GM18507 (cell line): ENCODE measurements at places on chromosomes 3 and 15.

DNA sequence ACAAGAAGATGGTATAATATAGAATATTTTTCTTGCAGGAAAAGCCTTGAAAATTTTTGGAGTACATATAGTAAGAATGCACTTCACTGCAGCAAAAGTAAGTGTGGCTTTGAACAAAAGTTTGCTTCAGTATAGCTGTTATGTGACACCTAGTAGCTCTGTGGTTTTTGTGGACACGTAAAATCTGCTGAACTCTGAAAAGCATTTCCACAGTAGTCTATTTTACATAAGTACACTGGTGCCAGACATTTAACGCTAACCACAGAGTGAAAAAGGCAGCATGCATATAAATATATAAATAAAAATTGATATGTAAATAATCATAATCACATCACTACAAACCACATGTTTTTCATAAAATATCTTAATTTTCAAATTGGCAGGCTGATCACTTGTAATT, 39.8 kb downstream of the CGGBP1 start:
- no peak for DNase-seq

- DNase-seq = no peak
Measured at GRCh38 chr3:15538345-15538744, 16.8 kb upstream of the COLQ start.

DNA sequence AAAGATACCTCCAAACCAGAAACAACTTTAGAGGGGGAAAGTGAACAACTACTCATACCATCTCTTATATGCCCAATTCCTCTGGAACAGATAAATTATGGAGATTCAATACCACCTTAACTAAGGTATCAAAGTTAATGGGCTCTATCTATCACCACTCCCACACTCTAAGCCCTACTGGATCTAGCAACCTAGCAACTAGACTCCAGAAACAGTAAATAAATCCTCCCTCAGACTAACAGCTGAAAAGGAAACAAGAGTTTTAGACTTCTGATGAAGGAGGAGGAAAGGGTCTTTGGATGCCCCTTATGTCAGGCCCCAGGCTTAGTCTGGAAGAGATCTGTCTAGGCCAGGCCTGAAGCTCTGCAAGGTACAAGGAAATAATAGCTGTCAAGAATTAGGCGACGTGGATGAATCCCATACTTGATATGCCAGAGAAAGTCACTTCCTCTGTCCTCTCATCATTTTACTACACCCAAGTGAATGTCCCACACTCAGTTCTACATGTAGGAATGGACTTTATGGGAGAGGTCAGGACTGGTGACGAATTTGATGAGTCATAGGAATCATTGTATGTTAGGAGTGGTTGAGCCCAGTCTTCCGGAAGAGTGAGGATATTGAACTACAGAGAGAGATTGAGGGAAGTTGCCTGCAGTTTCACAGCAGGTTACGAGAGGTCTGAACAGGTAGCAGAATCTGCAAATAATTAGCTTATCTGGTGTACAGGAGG, 113.8 kb downstream of the AKAP13 start:
- no peak for DNase-seq

DNA sequence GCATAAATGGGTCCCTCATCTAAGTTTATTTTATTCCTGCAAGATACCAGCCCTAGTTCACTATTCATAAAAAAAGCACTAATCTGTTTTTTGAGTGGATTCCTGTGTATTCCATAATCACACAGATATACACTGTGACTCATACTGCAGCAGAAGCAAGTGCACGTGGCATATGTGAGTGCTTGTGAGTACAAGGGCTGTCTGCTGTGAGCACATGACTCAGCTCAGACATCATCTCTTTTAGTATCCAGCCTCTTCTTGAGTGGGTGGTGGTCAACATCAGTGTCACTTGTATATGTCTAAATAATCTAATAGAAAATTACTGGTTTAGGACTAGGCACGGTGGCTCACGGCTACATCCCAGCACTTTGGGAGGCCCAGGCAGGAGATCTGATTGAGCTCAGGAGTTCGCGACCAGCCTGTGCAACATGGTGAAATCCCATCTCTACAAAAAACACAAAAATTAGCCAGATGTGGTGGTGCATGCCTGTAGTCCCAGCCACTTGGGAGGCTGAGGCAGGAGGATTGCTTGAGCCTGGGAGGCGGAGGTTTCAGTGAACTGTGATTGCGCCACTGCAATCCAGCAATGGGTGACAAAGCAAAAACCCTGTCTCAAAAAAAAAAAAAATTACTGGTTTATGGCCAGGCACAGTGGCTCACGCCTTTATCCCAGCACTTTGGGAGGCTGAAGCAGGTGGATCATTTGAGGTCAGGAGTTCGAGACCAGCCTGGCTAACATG, 49.8 kb downstream of the NIPA2 start:
- no peak for DNase-seq

DNA sequence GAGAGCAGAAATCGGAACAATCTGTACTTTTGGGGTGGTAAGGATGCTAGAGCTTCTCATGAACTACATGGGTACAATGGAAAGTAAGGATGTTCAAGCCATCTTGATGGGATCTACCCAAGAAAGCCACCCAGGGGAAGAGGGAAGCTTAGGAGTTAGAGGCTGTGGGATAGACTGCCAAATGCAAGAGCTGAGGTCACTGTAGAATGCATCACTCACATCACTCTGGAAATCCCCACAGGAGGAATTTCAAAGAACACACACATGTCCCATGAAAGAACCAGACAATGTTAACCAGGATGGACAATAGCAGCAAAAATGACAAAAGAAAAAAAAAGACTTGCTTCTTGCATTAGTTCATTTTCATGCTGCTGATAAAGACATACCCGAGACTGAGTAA, 32.8 kb upstream of the UBE2E2 start:
- DNase-seq = no peak

- DNase-seq = no peak
Measured at GRCh38 chr15:43299411-43299810, 31.0 kb downstream of the LCMT2 start.

DNA sequence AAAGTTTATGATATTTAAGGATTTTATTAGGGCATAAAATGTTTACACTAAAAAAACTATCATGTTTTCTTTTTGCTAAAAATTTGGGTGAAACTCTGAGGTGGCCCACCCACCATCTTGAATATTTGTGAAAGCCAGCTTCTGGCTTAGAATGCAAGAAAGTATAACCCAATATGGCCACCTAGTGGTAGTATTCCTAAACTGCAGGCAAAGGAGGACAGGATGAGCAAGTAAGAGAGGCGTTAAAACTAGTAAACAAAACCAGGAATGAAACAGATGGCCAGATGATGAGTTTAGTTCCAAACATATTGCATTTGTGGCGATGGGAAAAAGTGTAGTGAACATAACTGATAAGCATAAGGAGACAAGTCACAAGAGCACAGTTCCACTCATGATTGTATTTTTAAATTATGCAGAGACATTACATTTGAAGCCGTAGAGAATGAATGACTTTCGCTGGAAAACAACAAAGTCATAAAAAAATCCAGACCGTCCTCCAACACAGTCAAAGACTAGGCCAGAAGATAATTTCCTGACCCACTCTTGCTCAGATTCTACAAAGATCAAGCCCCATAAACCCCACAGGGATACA, 103.3 kb upstream of the PRTG start:
- DNase-seq = peak; percentile 32

GRCh38 chr3:39506863-39507262, 39.4 kb downstream of the MOBP start:
- DNase-seq = no peak

DNA sequence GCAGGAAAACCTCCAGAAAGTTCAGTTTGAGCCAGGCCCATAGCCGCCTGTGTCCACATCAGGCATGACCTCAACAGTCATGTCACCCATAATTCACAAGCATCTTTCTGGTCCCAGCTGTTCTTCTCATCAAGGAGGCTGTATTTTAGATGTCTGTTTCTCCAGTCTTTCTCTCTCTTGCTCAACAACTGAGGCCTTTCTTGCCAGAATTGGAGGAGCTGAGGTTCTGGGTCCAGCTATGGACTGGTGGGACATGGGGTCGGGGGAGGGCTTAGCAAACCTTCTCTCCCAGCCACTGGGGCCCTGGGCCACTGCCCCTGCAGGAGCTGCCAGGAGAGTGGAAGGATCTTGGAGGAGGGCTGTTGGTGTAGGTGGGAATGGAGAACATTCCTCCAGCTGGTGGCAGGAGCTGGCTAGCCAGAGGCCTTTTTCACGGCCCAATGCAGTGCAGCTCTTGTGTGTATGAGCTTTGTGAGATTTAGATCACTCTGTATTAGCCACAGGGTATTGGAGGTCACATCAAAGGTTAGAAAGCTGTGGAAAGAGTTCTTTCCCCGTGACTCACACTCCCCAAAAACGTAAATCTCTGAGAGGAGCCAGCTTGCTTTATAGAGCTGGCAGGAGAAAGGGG, 23.5 kb downstream of the MAGEF1 start:
- no peak for DNase-seq

DNA sequence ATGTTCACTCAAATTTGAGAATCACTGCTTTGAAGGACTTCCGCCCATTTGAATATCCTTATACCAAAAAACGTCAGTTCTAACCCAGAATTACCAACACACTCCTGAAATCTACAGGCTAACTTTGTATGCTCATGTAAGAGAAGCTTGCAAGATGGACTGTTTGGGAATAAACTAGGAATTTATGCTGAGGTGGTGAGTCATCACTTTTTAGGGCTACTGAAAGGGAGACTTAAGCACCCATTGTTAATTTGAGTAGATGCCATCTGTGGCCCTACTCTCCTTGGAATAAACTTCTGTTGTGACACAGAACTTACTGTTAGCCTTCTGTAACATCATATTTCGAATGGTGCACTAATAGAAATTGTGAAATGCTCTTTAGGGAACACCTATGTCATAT, 74.6 kb downstream of the FGF12 start:
- DNase-seq = no peak

DNA sequence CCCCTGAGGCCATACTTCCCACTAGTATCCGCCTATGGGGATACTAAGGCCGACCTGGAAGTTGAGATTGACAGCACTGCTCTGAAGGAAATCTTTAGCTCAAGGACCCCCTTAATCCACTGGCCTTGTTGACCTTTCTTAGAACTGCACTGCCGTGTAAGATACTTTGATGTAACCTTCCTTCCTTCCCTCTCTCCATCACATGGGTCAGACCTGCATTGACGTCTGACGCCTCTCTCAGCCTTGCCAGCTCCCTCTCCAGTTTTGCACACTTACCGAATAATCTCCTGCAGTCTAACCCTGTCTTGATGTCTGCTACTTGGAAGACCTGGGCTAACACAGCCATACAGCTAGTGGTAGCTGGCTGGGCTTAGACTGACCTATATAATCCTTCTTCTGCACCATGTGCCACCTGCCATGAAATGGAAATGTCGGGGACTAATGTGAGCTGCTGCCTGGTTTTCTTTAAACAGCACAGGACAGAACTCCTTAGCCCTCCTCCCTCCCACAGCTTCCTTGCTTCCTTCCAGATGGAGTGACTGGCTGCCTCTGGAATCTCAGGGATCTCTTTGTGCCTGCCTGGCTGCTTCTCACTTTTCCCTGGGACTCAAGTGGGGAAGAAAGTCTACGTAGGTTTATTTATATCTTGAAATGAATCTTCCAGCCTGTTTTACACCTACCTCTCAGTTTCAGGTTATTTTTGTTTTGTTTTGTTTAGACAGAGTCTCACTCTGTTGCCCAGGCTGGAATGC, 39.2 kb upstream of the HERC1 start:
- DNase-seq = no peak

DNA sequence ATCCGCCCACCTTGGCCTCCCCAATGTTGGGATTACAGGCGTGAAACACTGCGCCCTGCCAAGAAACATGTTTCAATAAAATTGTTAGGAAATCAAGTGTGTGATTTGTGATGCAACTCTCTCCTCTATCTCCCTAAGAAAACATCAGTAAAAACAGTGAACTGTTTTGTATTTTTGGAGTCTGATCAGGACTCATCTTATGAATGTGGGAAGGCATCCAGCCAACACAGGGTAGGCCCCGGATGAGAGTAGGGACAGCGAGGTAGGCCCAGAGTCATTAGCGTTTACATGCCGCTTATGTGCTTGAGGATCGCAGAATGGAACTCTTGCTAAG, 884 bp upstream of the GLYCTK start:
- DNase-seq = no peak
